ENCODE measurements at places on chromosomes 1 and 21.

DNA sequence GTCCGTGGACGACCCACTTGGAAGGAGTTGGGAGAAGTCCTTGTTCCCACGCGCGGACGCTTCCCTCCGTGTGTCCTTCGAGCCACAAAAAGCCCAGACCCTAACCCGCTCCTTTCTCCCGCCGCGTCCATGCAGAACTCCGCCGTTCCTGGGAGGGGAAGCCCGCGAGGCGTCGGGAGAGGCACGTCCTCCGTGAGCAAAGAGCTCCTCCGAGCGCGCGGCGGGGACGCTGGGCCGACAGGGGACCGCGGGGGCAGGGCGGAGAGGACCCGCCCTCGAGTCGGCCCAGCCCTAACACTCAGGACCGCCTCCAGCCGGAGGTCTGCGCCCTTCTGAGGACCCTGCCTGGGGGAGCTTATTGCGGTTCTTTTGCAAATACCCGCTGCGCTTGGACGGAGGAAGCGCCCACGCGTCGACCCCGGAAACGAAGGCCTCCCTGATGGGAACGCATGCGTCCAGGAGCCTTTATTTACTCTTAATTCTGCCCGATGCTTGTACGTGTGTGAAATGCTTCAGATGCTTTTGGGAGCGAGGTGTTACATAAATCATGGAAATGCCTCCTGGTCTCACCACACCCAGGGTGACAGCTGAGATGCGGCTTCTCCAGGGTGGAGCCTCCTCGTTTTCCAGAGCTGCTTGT, 32.4 kb downstream of the PRMT2 start:
- DNase-seq: peak; percentile 33

DNA sequence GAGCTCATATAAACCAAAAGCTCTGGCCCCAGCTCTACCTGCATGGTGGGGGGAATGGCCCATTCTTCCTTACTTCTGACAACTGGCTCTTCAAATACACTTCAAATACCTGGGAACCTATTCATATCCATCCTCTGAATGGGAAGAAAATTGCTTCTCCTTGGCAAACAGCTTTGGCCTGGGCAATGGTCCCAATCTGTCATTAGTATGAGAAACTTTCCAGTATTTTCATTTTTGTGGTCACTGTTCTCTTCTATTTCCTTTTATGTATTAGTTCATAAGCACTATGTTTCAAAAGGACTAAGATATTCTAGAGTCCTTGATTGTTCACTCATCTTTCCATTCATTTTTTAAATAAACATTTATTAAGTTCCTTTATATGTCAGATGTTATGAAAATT, 5.2 kb upstream of the HSD3B2 start:
- DNase-seq: no peak

- no peak for DNase-seq
Measured at GRCh38 chr21:35222021-35222420, 172.9 kb upstream of the RUNX1 start.

- no peak for DNase-seq
Measured at GRCh38 chr1:3560251-3560871, 50.9 kb downstream of the MEGF6 start.

DNA sequence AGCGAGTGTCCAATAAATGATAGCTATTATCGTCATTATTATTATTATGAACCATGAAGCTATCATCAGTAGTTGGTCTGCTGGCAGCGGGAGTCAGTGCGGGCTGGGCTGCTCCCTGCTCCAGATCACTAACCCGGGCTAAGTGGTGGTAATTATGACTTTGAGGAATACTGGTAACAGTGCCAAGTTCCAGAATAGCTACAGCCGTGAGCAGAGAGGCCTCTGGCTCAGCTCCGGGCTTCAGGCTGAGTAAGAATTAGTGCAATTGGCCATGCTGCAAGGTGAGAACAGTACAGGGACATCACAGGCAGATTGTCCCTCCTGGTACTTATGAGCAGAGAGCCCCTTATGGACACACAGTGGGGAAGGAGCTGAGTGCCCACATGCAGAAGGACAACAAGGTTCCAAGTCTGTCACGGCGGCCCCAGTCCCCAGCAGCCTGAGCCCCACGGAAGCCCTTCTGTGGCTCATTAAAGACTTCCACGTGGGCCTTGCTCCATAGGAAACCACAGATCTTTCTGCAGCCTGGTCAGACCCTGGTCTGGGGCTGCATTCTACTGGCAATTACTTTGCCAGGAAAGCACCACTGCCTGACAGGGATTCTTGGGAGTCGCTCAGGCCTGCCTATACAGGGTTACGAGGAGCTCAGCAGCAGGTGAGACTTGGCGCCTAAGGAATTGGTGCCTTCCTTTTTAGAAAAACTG, 235.1 kb downstream of the RRAGC start:
- DNase-seq: no peak

DNA sequence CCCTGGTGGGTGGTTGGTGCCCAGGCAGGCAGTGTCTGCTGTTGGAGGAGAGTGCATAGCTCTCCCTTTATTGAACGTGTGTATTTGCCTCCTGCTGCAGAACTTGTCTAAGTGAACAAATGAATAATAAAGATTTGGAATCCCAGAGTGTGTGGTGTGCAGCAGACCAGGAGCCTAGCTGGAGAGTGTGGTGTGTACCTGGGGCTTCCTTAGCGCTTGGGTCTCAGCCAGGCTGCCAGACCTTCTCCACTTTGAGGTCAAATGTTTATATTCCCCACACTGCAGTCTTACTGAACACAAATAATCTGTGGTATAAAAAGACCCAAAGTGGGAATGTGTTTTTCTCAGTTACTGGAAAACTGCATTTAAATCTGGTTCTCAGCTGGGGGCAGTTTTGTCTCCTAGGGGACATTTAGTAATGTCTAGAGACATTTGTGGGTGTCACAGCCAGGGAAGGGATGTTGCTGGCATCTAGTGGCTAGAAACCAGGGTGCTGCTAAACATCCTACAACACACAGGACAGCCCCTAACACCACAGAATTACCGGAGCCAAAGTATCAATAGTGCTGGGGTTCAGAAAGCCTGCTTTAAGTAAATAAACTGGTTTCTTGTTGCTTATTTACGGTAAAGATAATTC, 23.6 kb downstream of the SLC37A1 start:
- DNase-seq: no peak

- no peak for DNase-seq
Measured at GRCh38 chr1:203359010-203359571, 8.2 kb upstream of the FMOD start.

DNA sequence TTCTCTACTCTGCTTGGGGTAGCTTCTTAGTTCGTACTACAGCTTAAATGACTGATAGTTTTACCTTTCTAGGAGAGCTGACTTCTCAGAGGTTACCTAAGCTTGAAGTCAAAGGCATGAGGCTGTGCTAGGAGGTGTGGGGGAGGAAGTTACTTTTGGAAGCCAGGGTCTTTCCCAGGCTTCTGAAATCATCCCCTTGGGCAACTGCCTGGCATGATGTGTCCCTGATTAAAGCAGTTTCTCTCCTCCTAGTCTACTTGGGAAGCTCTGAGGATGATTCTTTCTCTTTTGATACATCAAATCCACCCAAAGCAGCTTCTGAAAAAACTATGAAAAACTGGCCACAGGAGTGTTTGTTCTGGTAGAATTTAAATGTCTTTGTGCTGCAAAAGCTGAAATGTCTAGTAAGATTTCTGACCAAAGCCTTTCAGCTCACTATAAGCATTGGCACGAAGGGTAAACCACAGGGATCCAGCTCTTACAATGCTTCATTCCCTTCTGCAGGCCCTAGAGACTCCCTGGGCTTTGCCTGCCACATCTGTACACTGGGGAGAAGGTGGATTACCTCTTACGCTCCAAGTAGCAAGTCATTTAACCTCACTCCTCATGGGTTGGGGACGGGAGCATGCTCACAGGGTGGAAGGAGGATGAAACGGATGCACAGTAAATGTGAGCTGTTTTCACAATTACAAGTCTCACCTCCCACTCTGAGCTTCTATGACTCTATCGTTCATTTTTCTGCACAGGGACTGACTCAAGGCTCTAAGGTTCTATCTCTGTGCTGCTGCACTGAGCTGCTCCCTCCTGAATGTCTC, 59.6 kb downstream of the RUNX1 start:
- peak; percentile 66 for DNase-seq

GRCh38 chr1:11648039-11648438, 6.2 kb downstream of the FBXO2 start:
- no peak for DNase-seq

DNA sequence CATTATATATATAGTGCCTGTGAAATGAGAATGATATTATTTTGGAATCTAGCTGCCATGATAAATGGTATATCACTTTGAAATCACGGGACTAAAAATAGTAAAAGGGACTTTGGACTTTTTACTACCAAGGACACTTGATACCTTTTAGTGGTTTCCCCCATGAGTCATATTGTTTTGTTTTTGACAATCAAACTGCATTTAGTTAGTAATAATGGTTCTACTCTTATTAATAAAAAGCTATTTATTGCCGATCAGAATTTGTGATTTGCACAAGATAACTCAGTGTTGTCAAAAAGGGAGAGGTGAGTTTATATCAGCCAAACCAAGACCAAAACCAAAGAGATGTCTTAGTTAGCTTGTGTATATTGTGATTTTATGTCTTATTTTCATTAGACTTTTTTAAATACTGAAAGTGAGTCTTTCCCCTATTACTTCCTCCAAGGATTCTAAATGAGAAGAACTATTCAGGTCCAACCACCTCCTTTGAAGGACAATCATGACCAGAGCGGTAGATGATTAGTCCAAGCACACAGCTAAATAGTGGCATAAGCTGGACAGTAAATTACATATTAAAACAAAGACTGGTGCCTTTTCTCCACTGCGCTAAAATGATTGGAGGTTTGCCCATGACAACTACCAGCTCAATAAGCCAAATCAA, 281.7 kb upstream of the ESRRG start:
- no peak for DNase-seq

GRCh38 chr1:109931189-109931731, 20.6 kb downstream of the CSF1 start:
- DNase-seq: no peak

GRCh38 chr1:209777587-209777986, 6.8 kb downstream of the C1orf74 start:
- DNase-seq: no peak

DNA sequence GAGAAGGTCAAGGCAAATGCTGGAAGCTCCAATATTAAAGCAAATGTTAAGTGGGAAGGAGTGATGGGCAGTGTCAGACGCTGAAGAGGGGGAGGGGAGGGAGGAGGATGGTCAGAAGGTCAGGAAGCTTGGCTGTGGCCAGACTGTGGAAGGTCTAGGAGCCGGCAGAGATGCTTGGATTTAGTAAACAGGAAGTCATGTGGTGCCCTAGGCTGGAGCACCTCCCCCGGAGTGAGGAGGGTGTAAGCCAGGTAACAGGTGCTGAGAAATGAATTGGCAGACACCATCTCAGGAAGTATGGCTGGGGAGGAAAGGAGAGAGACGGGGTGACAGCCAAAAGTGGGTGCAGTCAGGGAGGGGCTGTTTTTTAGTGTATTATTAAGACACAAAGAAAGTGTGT, 17.7 kb downstream of the CSMD2 start:
- no peak for DNase-seq

DNA sequence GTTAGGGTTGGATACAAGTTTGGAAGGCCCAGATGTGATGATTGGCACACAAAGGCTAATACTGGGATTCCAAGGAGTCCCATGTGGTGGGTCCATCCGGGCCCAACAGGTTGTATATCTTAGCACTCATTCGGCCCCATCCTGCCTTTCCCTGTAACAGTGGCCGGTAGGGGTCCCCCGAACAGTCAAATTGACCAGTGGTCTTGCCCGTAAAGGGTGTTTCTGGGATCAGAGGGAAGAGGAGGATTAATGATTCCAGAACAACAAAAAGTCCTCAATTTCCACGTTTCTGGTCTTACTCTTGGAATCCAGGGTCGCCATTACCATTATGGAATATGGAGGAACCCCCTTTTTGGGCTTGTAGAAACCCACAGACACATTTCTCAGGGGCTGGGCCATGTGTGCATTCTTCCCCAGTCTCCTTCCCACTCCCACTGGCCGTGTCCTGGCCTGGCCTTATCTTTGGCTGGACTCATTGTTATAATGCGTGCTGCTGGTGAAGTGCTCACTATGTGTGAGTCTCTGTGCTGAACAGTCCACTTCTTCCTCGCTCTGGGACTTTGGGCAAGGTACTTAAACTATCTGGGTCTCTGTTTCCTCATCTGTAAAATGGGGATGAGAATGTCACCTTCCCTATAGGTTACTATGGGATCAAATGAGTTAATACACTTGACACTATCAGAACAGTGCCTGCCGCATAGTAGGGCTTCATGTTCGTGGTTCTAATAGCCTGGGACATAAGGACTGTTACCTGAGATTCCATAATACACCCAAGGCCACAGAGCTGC, 161.8 kb downstream of the DYRK1A start:
- no peak for DNase-seq

DNA sequence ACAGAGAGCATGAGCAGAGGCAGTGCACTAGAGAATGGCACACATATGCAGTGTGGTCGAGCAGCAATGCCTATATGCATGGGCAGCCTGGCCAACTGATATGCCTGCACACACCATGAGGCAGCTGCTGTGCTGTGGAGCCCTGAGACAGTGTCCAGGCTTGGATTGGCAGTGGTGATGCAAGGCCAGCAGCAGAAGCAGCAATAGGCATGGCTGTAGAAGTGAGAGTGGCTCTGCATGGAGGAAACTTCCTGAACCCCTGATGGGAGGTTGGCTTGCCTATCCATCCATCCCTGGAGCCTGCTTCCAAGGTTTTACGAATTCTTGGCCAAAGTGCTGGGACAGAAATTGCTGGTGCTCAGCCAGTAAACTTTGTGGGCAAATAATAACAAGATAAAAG, 89.7 kb downstream of the DIRAS3 start:
- no peak for DNase-seq

- no peak for DNase-seq
Measured at GRCh38 chr21:33967086-33967571, 51.5 kb upstream of the ATP5PO start.

GRCh38 chr1:246280551-246280950, 226.5 kb downstream of the SMYD3 start:
- DNase-seq: no peak

DNA sequence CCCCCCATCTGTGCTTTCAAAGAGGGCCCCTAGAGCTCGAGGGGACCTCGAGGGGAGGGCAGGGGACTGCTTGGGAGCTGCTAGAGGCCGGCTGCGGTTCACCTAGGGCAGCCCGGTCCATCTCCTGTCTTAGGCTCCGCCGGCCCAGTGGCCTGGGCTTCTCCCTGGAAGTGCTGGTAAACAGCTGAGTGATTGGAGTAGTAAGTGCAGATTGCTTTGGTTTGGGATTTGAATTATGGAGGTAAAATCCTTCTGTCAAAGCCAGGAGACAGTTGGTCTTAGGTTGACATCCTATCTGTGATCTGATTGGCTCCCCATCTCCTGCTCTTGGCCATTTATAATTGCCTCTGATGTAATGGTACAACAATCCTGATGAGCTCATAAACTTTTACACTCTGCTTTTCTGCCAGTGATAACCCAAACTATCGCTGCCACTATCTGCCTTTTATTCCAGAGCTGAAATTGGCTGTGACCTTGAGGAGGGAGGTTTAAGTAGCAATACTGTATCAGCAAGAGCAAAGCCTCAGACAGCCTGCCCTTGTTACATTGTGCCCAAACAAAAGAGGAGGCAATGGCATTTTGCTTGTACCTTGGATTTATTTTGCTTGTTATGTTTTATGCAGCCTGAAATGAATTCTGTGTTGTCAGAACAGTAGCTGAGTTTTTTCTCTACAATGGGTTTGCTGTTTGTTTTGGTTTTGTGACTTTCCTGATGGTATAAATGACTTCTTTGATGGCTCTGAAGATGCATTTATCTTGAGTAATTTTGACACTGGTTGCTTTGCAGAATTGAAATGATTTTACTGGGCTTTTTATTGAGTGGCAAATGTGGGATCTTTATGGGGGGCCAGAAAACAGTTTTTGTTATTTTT, 2.4 kb downstream of the ARID1A start:
- DNase-seq: peak; percentile 36
